NCI-H187 treated with DMSO at 0.1 percent for 48 hours (cell line): ENCODE measurements at places on chromosomes 7 and 10.

DNA sequence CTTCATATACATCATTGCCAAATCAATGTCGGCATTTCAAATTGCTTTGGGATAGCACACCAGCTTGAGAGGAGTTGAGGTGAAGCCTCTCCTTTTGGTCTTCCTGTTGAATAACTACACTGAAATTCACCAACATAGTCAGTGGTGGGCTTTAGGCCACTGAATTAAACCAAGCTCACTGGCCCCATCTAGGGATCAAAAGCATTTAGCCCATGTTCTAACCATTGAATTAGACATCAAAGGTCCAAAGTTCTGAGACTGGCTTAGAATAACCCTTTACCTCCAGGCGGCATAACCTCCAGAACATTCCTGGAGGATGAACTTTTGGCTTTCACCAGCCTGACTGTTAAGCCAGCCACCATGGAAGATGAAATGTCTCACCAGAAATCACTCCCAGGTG is 54.6 kb downstream of the BPGM start:
- DNase-seq, result no peak

DNA sequence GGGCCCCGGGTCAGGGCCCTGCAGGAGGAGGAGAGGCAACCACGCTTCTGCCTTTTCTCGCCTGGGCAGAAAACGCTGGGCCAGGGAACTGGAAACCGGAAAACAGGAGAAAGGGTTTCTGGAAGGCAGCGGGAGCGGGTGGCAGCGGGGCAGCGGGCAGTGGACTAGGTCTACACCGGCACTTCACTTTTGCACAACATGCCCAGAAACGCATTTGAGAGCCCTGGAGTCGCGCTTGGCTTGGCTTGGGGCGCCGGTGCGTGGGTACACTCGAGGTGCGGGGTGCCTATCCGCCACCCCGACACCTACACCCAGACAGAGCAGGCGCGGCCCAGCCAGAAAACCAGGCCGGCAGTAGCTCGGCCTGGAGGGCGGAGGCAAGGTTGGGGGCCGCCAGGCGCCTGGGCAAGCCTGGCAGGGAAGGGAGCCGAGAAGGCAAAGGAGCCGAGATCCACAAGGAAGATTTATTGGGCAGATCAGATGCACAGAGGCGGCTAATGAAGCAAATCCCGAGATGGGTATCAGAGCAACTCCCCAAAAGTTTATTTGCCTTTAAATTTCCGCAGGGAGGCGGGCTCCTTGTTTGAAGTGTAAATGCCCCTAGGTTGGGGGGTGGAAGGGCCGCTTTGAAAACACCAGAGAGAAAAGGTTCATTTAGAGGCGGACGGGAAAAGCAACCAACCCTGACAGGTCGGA is 3.2 kb upstream of the PAX2 start:
- DNase-seq, result no peak

DNA sequence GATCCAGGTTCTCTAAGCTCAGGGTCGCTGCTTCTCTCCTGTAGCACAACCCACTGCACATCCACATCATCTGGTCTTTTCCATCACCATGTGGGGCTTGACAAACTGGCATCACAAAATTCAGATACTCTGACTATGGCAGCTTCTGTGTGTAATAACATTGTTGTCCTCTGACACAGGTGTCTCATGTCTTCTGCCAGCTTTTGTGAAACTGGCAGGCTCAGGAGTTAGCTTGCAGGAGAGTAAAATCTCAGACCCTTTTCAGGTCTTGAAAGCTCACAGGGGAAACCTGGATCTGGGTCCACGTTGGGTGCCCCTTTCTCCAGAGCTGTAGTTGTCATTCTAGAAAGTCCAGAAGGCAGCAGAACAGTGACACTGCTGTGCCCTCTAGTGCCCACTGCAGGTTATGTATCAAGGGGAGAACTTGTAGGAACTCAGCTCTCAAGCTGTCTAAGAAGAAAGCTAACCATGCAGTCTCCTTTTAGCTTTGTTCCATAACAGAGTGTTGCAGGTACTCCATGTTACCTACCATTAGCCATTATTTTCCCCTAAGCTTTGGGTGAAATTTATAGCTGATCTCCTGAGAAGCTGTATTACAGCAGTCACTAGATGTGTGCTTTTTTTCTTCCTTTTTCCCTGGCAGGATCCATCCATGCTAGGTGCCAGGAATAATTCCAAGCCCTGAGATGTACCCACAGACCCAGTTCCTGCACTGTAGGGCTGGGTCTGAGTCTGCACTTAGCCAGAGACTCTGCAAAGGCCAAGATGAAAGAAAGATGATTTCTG is 102.7 kb downstream of the ZNF248 start:
- DNase-seq, result no peak

DNA sequence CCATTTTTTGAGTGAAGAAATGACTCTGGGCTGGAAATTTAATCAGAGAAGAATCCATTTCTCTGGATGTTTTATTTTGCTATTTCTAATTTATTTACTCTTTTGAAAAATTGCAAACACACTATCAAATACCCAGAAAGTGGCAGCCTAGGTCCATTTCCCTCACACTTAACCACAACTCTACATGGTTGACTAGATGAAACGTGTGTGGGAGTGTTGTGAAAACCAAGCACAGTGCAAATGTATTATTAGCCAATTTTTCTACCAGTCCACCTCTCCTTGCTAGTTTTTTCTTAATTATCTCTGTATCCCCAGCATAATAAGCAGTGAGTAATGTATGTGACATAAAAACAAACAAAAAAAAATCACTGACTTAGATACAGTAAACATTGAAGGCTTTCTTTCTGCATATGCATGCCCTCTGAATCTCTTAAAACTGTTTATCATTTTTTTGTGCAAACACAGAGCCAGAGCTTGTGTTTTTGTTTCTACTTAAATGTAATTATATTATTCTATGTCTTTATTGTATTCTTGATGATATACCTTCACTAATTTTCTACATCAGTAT is 30.9 kb downstream of the SCIN start:
- DNase-seq, result no peak

- DNase-seq, result no peak
These were observed 113.9 kb downstream of the CACNB2 start for GRCh38 chr10:18254086-18254485.

- DNase-seq, result no peak
These were observed 76.8 kb upstream of the CARD11 start for GRCh38 chr7:3120513-3120912.

GRCh38 chr7:132576721-132577085 is 433 bp upstream of the PLXNA4 start:
- DNase-seq, result no peak

DNA sequence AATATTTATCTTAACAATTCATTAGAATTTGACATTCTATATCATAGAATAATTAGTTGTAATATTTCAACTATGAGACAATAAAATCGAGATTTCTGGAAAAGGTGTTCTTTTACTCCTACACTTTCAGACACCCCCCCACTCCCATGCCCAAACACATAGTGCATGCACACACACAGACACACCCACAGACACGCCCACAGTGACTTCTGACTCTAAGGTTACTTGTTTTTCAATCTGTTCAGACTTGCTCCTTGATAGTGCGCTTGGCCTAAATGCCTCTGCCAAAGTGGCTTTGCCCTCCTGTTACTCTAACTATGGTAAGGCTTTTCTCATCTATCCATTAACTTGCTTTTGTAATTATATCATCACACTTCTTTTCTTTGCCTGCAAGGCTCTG is 144.0 kb upstream of the PPP1R3A start:
- no peak for DNase-seq

GRCh38 chr7:77765906-77766800 is 32.1 kb downstream of the TMEM60 start:
- DNase-seq, result no peak

GRCh38 chr7:25665374-25665773 is 437.1 kb upstream of the NPVF start:
- no peak for DNase-seq

DNA sequence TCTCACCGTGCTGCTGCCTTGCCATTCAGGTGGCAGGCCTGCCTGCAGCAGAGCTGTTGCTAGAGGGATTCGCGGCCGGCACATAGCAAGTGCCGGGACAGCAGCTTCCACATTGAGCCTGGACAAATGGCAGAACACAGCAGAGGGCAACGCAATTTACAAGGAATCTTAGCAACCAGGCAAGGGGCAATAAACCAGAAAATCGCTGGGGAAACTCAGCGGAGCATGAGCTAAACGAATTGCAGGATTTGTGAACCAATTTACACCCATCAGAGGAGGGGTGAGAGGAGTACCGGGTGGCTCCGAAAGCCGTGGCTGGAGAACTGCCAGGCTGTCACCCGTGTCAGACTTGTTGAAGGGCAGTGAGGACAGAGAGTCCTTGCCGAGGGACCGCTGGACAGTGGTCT is 58.6 kb upstream of the LOXL4 start:
- DNase-seq, result no peak

DNA sequence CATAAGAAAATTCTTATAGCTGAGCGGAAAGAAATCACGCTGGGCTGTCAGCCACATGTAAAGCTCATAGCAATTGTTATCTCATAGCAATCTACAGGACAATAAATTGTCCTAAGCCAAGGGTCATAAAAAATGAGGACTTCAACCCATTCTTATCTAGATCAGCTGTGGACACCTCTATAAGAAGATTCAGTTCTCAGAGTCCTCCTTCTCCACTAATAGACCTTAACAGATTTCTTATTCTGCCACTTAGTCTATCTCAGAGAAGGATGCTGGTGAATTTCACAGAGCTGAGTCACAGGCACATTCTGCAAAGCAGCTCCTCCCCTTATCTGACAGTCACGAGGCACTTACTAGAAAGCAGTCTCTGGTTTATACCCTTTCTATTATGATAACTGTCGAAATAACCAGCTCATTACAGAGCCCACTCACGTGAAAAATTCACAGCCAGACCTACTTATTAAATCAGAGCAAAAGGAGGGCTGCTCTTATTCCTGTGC is 185.3 kb upstream of the PCLO start:
- no peak for DNase-seq

- DNase-seq, result no peak
These were observed 839.9 kb upstream of the LRRTM3 start for GRCh38 chr10:66085906-66086305.

- no peak for DNase-seq
These were observed 123.7 kb downstream of the MPP7 start for GRCh38 chr10:28179006-28179742.

DNA sequence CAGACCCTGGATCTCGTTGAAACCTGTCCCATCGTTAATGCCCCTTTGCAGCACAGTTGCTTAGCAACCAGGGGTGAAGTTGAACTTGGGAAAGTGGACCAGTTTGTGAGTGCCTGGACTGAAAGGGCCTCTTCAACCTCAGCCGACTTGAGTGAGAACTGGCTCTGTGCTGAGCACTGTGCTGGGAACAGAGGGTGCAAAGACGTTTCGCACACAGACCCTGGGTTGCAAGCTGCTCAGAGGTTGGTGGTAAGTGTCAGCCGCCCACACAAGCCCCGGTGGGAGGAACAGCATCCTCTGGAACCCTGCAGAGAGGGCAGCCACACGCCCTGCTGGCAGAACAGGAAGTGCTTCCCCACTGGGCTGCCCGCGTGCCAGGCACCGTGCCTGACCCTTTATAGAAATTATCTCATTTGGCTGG is 89.2 kb downstream of the CARD11 start:
- no peak for DNase-seq

GRCh38 chr7:151864081-151864480 is 12.8 kb downstream of the PRKAG2 start:
- no peak for DNase-seq

- DNase-seq, result no peak
These were observed 448 bp downstream of the SEC24C start for GRCh38 chr10:73744664-73744975.

DNA sequence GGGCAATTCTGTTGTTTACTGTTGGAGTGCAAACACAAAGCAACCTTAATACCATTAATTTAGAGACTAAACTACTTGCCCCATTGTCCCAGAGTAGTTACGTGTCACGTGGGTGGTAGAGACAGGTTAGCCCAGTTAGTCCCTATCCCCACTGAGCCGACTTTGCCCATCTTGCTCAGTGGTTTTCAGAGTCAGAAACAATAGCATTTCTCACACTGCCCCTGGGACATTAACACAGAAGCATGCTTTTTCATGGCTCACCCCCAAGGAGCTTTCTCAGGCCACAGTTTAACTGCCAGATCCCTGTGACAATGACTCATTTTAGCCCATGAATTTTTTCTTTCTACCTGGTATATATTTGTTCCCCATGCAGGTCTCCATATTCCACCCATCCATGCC is 271.0 kb downstream of the POU6F2 start:
- no peak for DNase-seq

DNA sequence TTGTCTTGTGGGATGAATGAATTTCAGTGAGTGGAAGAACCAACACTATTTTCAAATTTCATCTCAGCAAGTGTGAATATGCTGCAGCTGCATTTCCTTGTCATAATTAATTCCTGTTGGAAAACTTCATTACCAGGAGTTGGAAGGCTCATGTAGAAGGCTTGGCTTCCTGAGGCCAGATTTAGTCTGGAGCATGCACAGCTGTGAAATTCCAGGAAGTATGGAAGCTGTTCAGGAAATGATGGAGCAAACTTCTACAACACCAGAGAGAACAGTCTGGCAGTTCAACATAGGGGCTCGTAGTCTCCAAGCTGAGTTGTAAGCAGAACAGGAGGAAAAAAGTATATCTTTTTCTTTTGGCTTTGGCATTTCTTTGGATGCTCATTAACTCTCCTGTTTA is 1439.9 kb upstream of the CELF2 start:
- no peak for DNase-seq

- no peak for DNase-seq
These were observed 59.3 kb upstream of the APBB1IP start for GRCh38 chr10:26378861-26379294.

GRCh38 chr7:42886129-42886528 is 25.7 kb downstream of the C7orf25 start:
- DNase-seq, result no peak

GRCh38 chr7:20730611-20731010 is 56.1 kb downstream of the SP8 start:
- DNase-seq, result no peak

DNA sequence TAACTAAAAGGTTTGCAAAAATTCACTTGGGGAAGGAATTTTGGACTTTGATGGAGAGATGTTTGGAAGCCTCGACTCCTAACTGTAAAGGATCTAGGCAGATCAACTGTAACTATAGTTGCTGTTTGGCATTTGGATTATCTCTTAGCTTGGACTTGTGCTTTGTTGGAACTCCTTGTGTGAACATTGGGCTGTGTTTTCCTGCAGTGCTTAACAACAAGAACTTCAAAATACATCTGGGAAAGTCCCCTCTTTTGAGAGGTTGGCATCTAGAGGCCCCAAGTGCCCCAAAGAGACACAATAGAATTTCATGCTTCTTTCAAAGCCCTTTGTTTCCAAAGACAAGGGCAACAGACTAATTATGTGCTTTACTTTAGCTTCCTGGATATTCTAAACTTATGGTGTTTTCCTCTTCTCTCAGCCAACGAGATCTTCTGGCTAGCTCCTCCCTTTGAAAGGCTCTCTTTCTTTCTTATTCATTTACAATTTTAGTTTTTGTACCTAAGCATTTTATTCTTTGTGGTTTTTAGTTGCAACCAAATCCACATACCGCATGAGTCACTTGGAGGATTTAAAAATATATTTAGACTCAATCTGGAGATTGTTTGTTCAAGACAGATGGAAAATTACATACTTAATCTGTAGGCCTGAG is 11.6 kb downstream of the ABCA13 start:
- DNase-seq, result no peak

DNA sequence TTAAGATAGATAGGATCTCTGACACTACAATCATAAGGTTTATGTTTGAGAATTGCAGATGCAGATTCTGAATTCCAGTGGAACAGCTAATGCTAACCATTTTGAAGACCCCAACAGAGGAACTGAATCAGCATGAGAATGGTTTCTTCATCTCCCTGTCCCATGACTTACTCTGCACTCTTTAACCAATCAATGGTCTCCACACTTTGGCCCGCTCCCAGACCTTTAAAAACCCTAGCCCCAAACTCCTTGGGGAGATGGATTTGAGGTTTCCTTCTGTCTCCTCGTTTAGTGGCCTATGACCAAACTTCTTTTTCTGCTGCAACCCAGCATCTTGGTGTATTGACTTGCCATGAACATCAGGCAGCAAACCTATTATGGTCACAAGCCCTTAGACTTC is 804.9 kb downstream of the LRMDA start:
- no peak for DNase-seq
